ENCODE measurements at places on chromosomes 1 and 21.
A peak's percentile ranks its signal among the peaks of the same experiment; 100 is the strongest.

DNA sequence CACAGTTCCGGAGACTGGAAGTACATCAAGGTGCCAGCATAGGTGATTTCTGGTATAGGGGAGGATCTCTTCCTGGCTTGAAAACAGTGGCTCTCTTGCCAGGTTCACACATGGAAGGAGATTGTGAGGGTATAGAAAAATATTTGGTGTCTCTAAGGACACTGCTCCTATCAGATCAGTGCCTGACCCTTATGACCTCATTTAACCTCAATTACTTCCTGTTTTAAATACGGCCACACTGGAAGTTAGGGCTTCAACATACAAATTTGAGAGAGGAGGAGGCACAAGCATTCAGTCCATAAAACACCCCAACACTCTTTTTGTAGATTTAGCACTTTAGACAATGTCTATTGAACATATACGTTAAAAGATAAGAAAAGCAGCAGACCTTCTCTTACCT, 37.0 kb downstream of the COL6A1 start:
- DNase-seq = no peak

GRCh38 chr1:154940213-154940560, 3.7 kb upstream of the PMVK start:
- DNase-seq = no peak

DNA sequence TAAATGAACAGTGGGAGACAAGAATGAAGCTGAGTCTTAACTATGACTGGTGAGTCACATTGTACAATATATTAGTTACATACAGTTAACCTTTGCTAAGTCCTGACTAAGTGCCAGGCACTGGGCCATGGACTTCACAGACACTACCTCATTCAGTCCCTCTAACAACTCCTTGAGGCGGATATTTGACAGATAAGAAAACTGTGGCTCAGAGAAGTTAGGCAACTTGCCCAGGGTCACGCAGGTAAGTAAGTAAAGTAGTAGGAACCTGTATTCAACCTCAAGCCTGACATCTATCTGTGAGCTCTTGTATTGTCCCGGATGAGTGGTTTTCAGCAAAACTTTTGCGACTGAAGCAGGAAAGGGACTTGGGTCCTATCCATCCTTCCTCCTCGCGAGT, 62.1 kb downstream of the GNG12 start:
- DNase-seq = no peak

DNA sequence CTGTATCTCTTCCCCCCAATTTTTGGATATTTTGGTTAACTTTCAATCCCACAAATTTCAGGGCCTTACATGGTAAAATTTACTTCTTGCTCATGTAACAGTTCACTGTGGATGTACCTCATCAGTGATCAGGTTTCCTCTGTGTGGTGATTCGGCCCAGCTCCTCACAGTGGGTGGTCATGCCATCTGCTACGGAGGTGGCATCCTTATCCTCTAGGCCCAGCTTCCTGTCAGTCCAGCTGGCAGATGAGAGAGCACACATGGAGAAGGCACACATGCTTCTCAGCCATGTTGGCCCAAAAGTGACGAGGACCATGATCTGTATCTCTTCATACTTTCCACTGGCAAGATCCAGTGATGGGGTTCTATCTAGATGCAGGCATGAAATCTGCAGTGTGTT, 27.2 kb downstream of the PCBP3 start:
- peak; percentile 60 for DNase-seq

DNA sequence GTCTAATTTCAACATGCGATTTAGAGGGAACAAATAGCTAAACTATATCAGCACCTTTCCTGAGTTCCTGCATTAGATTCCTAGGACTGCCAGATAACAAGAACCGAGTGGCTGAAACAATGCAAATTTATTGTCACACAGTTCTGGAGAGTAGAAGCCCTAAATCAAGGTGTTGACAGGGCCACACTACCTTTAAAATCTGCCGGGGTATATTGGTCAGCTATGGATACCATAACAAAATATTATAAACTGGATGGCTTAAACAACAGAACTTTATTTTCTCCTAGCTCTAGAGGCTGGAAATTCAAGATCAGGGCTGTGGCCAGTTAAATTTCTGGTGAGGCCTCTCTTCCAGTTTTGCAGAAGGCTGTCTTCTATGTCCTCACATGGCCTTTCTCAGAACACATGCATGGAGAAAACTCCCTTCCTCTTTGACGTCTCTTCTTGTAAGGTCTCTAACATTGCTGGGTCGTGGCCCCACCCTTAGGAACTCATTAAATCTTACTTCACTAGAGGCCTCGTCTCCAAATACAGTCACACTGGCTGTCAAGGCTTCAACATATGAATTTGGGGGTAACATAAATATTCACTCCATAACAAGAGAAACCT, 144.3 kb downstream of the FCRL5 start:
- DNase-seq = no peak

DNA sequence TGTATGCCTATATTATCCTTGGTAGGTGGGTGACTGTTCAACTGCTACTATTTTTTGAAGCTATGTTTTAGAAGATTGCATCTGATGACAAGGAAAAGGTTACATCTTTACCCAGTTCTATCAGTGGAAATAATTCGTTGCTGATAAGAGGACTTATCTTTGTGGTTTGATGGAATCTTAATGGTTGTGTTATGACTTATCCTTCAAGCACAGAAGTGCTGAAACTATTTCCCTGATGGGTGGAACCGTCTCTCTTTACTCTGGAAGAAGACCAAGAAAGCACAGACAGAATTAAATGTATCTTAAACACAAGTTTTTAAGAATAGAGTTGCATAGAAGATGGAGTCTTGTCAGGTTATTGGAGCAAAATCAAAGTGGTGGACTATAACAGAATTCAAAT, 437.7 kb upstream of the KAZN start:
- no peak for DNase-seq

DNA sequence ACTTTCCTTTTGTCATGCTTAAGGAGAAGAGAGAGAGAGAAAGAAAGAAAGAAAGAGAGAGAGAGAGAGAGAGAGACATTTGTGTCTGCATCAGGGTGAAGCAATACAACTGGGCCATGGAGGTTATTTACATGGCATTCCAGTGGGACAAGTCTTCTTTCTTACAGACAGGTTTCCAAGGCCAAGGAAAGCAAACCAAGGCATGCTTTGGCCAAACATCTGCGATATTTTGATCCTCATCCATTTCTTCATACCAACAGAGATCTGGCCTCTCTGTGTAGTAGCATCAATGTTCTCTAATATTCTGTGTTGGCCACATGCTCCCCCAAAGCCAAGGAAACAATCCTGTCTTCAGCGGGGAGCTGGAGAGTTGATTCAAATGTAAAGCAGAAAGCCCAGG, 292.1 kb downstream of the SETD4 start:
- DNase-seq = no peak

- no peak for DNase-seq
These were observed 57.7 kb downstream of the NTNG1 start for GRCh38 chr1:107198561-107198960.

DNA sequence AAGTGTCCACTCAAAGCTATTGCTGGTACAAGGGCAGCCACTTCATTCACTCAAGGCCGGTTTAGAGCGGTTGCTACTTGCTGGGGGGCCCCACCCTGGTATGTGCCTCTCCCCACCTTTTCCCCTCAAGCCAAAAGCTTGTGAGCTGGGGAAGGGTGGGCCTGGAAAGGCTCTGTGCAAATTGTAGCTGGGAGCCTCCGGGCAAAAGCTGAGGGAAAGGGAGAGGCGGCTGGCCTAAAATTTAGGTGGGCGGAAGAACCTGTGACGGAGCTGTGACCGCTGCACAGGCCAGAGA, 306 bp upstream of the SH3D21 start:
- no peak for DNase-seq

All from NCI-H524 treated with DMSO at 0.1 percent for 48 hours (cell line).